Muscle of back (tissue), 13 donors: ENCODE measurements at places on chromosomes 12 and 14.

DNA sequence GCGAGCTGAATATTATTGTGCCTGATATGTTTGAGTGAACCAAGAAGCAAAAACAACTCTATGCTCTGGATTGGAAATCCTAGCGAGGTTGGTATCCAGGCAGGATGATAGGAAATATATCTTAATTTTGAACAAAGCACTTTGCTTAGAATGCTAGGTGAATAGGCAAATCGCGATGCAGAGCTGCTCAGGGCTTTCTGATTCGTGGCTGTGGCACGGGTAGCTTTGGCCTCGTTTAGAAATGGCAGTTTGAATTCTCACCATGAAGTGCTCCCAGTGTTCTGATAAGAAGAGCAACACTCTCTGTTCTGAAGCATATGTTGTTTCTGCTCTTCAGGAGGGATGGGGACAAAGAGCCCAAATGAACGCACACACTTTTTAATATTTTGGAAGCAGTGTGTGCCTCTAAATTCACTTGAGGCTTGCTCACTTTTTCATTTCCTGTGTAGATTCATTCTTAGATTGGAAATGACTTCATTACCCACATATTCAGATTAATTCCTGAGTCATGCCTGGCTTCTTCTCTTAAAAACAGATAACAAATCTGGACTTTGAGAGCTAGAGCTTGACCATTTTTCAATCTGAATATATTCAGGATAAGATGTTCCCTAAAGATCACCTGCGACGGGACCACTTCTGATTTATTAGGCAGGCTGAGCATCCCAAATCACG lies 200.9 kb downstream of the RPAP3 start:
- peak; percentile 48 for DNase-seq

DNA sequence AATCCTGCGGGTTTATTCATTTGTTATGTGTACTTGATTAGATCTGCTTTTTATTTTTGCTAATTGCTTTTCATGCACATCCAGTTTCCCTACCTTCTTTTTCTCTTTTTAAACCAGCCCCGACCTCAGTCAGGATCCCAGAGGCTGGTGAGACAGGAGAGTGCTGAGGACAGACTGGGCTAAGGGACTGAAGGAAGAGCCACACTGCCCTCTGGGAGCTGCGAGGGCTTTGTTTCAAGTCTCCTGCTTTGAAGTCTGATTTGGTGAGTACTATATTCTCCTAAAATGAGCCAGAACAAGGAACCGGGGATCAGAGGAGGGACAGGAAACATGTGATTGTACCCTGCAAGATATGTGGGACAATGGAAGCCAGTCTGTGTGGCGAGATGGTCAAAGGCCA lies 23.9 kb downstream of the PRICKLE1 start:
- DNase-seq, result no peak

DNA sequence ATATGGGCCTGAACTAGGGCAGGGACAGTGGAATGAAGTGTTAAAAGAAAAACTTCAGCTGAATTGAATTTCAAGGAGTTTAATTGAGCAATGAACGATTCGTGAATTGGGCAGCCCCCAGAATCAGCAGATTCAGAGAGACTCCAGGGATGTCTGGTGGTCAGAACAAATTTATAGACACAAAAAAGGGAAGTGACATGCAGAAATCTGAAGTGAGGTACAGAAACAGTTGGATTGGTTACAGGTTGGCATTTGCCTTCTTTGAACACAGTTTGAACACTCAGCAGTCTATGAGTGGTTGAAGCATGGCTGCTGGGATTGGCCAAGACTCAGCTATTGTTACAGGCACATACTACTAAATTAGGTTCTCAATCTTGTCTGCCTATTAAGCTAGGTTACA lies 9.7 kb upstream of the TBPL2 start:
- DNase-seq, result no peak

- DNase-seq, result no peak
Measured at GRCh38 chr14:85527445-85528035, 2.4 kb upstream of the FLRT2 start.

GRCh38 chr12:46124132-46124847 lies 133.9 kb upstream of the SCAF11 start:
- no peak for DNase-seq

DNA sequence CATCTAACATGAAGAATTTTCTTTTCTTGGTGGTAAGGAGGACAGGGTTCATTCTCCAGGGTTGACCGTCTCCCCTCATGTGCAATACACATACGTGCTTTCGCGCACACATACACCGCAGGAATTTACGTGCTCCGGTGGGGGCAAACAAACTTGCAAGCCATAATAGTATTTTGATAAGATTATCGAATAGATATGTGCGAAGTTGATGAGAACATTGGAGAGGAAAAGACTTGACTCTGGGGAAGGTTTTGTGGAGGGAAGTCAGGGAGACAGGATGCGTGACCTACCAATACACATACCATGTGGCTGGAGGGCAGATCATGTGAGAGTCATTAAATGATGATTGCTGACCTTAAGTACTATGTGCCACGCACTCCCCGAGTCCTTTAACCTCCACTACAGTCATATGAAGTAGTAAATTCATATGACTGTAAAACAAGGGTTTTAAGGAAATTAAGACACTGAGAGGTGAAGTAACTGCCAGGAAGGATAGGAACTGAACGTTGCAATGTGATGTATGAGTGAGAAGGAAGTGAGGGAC lies 921 bp downstream of the RAD51B start:
- DNase-seq, result no peak
